ENCODE measurements at places on chromosomes 5 and 9.

GRCh38 chr5:161167016-161167767 is 315.2 kb upstream of the ATP10B start:
- no peak for ATAC-seq
- no peak overlapping the region for H3K27ac ChIP-seq
- H3K4me3 ChIP-seq = no peak overlapping the region
- no peaks in the 10 kb centered on the region for H3K36me3 ChIP-seq
- no peaks in the 10 kb centered on the region for H3K4me1 ChIP-seq

GRCh38 chr5:159913048-159913447 is 3.2 kb upstream of the ADRA1B start:
- H3K4me1 ChIP-seq = peaks cover 5% of the 10 kb centered on the region
- no peak overlapping the region for H3K27ac ChIP-seq
- no peaks in the 10 kb centered on the region for H3K36me3 ChIP-seq
- H3K4me3 ChIP-seq = no peak overlapping the region
- no peak for ATAC-seq

GRCh38 chr5:30765227-30765626 is 428.3 kb upstream of the CDH6 start:
- no peaks in the 10 kb centered on the region for H3K36me3 ChIP-seq
- H3K4me1 ChIP-seq = no peaks in the 10 kb centered on the region
- ATAC-seq = no peak
- H3K27me3 ChIP-seq = no peaks in the 10 kb centered on the region

- peak; percentile 38 for ATAC-seq
- H3K4me1 ChIP-seq = peaks cover 6% of the 10 kb centered on the region
- H3K4me3 ChIP-seq = no peak overlapping the region
- H3K36me3 ChIP-seq = no peaks in the 10 kb centered on the region
Measured at GRCh38 chr9:99430301-99430700, 208.2 kb downstream of the SEC61B start.

DNA sequence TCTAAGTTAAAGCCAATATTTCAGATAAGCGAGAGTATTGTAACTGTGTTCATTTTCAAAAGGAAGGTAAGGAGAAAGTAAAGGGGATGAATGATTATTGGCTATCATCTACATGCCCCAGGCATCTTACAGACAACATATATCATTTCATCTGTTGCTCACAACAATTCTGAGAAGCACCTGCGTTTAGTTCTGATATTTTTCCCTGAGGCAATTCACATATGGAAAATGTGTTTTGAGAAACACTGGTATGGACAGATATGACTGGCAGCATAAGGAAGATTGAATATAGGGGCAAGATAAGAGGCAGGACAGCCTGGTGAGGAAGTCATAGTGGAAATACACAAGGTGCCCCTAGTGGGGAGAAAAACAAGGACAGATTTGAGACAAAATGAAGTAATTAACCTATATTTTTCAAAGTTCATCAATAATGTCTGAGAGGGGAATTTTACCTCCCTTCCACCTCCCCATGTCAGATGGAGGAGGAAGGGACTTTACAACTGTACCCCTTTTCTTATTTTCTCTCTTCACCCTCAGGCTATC is 87.7 kb upstream of the TRIM32 start:
- no peaks in the 10 kb centered on the region for H3K36me3 ChIP-seq
- H3K4me3 ChIP-seq = no peak overlapping the region
- no peak overlapping the region for H3K27ac ChIP-seq
- H3K27me3 ChIP-seq = no peaks in the 10 kb centered on the region
- no peak for ATAC-seq
- H3K4me1 ChIP-seq = no peaks in the 10 kb centered on the region

DNA sequence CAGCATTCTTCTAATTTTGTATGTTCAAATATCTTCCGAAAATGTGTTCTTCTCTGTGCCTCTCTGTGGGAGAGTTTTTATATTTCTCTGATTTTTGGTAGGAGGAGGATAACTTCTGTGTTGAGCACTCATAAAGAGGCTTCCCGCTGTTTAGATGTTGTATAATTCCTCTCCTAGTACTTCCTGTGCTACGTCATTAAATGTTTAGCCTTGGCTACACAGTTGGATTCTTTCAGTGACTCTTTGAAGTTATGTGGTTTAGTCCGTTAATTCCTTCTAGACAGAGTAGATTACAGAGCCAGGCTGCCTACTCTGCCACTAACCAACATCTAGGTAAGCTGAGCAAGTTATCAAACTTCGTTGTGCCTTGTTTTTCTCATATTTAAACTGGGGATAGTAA is 302.6 kb downstream of the OSTF1 start:
- no peak for ATAC-seq
- no peak overlapping the region for H3K4me3 ChIP-seq
- H3K4me1 ChIP-seq = no peaks in the 10 kb centered on the region

DNA sequence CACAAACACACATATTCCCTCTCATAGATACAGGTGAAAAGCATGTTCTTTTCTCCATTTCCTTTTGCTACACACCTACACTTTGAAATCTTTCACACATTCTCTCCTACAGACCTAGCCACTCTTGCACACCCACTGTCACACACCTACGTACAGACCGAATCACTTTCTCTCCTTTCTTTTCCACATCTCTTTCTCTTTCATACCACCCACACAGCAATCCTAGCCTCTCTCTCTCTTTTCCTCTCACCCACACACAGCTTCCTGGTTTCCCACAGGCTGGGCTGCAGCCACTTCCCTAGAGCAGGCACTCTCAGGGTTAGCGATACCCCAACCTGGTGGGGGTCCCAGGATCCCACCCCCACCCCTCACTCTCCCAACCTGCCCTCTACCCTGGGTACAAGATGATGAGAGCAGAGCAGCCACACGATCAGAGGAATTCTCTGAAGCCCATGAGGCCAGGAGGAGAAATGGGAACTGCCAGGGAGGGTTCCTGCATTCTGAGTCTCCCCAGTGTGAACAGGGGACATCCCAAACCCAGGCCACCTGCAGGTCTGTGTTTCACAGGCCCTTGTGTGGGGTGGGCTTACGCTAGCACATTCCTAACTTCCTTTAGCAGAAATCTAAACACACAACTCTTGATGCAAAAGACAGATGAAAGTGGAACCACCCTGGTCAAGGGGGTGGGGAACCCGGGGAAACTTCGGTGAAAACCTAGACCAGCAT is 17.1 kb upstream of the SYNPO start:
- H3K4me1 ChIP-seq = peaks cover 16% of the 10 kb centered on the region
- H3K27me3 ChIP-seq = peaks cover 12% of the 10 kb centered on the region
- no peaks in the 10 kb centered on the region for H3K36me3 ChIP-seq
- peak; percentile 22 for ATAC-seq
- H3K4me3 ChIP-seq = peak overlapping the region; percentile 74

- no peak overlapping the region for H3K4me3 ChIP-seq
- ATAC-seq = no peak
- H3K4me1 ChIP-seq = no peaks in the 10 kb centered on the region
- no peaks in the 10 kb centered on the region for H3K27me3 ChIP-seq
Measured at GRCh38 chr5:56282216-56282615, 49.1 kb upstream of the ANKRD55 start.

DNA sequence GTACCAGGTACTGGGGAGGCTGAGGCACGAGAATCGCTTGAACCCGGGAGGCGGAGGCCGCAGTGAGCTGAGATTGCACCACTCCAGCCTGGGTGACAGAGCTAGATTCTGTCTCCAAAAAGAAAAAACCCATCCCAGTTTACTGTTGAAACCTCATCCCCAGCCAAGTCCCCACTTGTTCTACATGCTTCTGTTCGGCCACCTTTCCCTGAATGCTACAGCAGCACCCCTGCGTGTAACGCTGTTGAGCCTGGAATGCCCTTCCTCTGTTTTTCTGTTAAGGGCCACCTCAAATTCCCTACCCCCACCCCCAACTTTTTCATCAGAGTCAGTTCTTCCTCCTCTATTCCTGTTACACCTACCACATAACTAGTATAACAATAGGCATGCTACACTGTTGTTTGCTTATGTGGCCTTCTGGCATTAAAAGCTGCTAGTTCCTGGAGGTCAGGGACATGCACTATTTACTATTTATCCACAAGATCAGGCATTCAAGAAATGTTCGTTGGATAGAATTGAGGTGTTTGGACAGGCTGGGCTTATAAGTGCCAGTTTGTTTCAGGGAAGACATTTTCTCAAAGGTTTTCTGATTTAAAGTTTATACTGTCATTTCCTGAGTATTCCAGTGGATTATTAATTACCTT is 47.1 kb upstream of the C5orf47 start:
- no peak overlapping the region for H3K27ac ChIP-seq
- H3K4me3 ChIP-seq = no peak overlapping the region
- H3K4me1 ChIP-seq = peaks cover 4% of the 10 kb centered on the region
- no peaks in the 10 kb centered on the region for H3K27me3 ChIP-seq
- ATAC-seq = no peak

DNA sequence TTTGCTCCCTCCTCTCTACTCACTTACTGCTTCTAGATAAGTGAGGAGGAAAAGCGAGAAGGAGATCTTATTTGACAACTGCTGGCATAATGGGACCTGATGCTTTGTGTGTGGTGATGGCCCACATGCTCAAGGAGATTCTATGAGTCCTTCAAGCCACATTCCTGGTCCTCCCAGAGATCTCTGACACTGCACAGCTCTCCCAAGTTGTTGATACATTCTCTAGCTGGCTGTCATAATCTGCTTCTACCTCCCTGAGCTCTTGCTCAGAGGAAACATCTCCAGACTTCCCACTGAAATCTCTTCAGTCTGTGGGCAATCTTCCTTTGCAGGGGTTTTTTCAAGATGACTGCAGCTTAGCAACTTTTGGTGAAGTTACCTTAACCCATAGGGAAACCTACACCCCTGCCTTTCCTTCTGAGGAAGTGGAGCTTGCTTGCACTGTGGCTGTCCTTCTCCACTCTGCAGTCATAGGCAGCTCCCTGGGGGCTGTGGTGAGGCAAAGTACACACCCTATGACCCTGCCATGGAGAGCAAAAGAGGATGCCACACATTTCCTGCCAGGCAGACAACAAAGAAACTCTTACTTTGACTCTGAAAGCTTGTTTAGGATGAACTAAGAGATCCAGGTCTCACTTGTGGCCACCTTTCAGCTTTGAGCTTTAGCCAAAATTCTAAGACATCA is 163.8 kb downstream of the TMEM38B start:
- peak overlapping the region; percentile 29 for H3K4me3 ChIP-seq
- no peak overlapping the region for H3K27ac ChIP-seq
- ATAC-seq = peak; percentile 50
- peaks cover 15% of the 10 kb centered on the region for H3K4me1 ChIP-seq
- H3K27me3 ChIP-seq = no peaks in the 10 kb centered on the region
- no peaks in the 10 kb centered on the region for H3K36me3 ChIP-seq

DNA sequence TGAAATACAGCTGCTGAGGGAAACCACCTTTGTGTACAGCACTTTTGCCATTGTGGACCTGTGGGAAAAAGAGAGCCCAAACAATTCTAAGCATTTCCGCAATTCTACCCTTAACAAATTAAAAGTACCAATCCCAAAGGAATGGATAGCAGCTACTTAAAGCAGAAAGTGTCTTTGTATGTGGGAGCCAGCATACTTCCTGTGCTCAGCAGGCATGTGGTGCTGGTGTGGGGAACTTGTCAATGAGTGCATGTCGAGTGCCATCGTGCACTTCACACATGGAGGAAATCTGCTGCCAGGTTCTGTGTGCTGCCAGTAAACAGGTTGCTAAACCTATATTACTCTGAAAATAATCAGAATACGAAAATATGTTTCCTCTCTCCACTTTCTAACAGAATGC is 399.0 kb downstream of the LRRC70 start:
- H3K4me1 ChIP-seq = no peaks in the 10 kb centered on the region
- H3K36me3 ChIP-seq = no peaks in the 10 kb centered on the region
- H3K27me3 ChIP-seq = no peaks in the 10 kb centered on the region
- ATAC-seq = no peak

GRCh38 chr5:26390608-26391007 is 647.8 kb downstream of the CDH9 start:
- no peaks in the 10 kb centered on the region for H3K36me3 ChIP-seq
- H3K4me1 ChIP-seq = no peaks in the 10 kb centered on the region
- H3K4me3 ChIP-seq = no peak overlapping the region
- no peaks in the 10 kb centered on the region for H3K27me3 ChIP-seq
- H3K27ac ChIP-seq = no peak overlapping the region

DNA sequence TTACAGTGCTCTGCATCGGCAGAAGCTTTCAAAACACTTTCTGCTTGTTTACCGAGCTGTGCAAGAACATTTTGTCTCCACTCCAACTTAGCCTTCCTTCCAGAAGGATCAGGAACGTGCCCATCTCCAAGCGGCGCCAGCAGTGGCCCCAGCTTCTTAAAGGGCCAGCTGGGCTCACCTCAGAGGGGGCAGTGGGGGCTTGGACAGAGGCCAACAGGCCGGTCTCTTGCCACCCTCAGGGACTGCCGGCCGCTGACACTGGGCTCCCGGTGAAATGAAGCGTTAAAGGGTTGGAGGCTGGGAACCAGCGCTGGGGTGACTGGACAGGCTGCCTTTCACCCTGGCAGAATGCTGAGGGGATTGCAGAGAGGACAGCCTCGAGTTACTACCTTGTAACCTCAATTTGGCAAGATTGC is 67.0 kb upstream of the RNU6ATAC start:
- H3K4me3 ChIP-seq = no peak overlapping the region
- no peak overlapping the region for H3K27ac ChIP-seq
- H3K36me3 ChIP-seq = no peaks in the 10 kb centered on the region
- ATAC-seq = no peak

GRCh38 chr9:70421272-70422180 is 7.1 kb upstream of the KLF9 start:
- no peaks in the 10 kb centered on the region for H3K27me3 ChIP-seq
- ATAC-seq = no peak
- H3K4me3 ChIP-seq = peak overlapping the region; percentile 88
- peaks cover 9% of the 10 kb centered on the region for H3K36me3 ChIP-seq

DNA sequence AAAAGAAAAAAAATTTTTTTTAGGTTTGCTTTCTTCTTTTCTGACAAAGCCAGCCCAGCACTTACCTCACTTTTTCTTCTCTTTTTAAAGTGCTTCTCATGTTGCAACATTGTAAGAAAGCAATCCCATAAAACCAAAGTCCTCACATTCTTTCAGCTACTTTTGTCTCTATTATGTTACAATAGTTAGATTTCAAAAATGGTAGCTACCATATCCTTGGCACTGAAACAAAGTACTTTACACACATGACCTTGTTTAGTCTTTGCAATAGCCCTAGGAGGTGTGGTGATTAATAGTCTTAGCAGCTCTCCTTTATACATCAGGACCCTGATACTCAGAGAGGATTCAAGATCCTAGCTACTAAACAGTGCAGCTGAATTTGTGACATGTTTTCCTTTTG is 23.5 kb upstream of the CARTPT start:
- no peaks in the 10 kb centered on the region for H3K36me3 ChIP-seq
- H3K27me3 ChIP-seq = peaks cover 12% of the 10 kb centered on the region
- H3K4me1 ChIP-seq = peaks cover 8% of the 10 kb centered on the region
- no peak overlapping the region for H3K27ac ChIP-seq
- no peak for ATAC-seq
- H3K4me3 ChIP-seq = no peak overlapping the region

DNA sequence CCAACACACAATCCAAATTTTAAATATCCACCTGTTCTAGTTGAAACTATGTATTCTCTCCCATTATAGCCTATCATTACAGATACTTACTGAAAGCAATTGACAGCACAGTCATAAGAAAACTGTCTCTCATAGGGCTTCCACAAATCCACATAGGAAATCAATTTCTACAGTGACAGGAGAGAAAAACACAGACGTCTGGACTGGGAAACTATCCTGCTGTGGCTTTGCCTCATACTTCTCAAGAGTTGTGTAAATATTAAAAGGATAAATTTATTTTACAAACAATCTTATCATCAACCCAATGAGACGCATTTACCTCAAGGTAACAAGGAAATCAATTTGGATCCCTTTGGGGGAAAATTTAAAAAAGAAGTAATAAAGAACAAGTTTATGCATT is 517.5 kb downstream of the EFNA5 start:
- H3K27me3 ChIP-seq = no peaks in the 10 kb centered on the region
- H3K36me3 ChIP-seq = no peaks in the 10 kb centered on the region
- ATAC-seq = no peak
- no peaks in the 10 kb centered on the region for H3K4me1 ChIP-seq

GRCh38 chr5:125129151-125129806 is 382.8 kb upstream of the ZNF608 start:
- ATAC-seq = no peak
- no peaks in the 10 kb centered on the region for H3K36me3 ChIP-seq
- no peak overlapping the region for H3K27ac ChIP-seq
- H3K4me1 ChIP-seq = no peaks in the 10 kb centered on the region

Measured in activated T-helper 17 cell treated with anti-CD3 and anti-CD28 coated beads, Interleukin-2, amount 50 U/mL, for 72 hours (primary cell).